ENCODE measurements at places on chromosomes 16 and 17.
A peak's percentile ranks its signal among the peaks of the same experiment; 100 is the strongest.

DNA sequence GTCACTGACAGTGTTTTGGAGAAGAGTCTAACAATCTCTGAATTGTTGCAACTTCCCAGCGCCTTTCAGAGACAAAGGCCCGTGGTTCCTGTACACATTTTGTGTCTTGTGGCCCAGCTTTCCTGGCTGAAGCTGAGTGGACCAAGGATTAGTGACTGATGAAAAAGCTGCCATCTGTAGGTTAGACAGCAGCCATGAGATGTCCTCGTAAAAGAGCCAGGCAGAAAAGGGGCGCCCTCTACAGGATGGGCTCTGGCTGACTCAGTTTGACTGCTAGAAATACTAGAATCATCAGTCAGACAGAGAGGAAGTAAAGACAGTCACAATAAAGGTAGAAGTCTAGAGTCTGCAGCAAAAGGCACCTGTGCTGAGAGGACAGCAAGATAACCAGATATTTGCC lies 26.5 kb upstream of the NF1 start:
- peak overlapping the region; percentile 29 for H3K27ac ChIP-seq
- no peak overlapping the region for H3K4me3 ChIP-seq
- H3K36me3 ChIP-seq, result no peaks in the 10 kb centered on the region
- H3K27me3 ChIP-seq, result no peaks in the 10 kb centered on the region

DNA sequence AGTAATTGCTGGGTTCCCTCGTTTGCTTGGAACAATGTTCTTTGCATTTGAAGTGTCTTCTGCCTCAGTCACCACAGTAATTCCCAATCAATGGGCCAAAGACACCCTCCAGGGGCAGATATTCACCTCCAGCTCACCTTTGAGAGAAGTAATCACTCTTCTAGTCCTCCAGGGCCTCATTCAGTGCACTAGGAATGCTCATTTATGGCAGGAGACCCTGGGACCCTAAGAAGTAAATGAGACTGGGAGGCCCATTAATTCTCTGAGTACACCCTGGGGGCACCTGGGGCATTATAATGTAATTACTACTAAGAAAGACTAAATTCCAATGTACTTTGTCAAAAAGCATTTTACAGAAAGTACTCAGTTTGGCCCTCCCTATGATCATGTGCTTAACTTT lies 158.2 kb upstream of the XYLT1 start:
- no peak overlapping the region for H3K4me3 ChIP-seq
- H3K4me1 ChIP-seq, result no peaks in the 10 kb centered on the region
- no peak overlapping the region for H3K27ac ChIP-seq
- no peaks in the 10 kb centered on the region for H3K27me3 ChIP-seq

DNA sequence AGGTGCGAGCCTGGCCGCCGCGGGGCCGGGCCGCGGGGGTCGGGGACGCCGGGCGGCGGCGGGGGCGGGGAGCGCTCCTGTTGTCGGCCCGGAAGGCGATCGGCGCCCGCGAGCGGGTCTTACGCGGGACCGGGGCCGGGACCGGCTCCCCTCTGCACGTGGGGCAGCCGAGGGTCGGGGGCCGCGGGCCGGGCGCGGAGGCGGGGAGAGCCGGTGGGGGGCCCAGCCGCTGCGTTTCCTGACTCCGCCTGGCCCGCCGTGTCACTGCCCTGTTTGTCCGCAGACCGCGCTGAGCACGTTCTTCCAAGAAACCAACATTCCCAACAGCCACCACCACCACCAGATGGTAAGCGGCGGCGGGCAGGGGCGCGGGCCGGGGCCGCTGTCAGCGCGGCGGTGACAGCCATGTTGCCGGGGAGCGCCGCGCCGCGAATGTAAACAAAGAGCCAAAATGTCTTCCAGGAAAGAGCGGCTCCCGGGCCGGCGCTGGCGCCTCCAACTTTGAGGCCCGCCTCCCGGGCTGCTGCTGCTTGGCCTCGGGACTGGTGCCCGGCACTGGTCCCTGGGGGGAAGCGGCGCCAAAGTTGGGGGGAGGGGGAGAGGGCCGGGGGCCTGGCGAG lies 586 bp downstream of the UBALD2 start:
- DNase-seq, result no peak
- H3K27ac ChIP-seq, result peak overlapping the region; percentile 89
- H3K4me1 ChIP-seq, result peaks cover 58% of the 10 kb centered on the region
- peaks cover 3% of the 10 kb centered on the region for H3K36me3 ChIP-seq
- H3K4me3 ChIP-seq, result peak overlapping the region; percentile 85
- H3K27me3 ChIP-seq, result no peaks in the 10 kb centered on the region

DNA sequence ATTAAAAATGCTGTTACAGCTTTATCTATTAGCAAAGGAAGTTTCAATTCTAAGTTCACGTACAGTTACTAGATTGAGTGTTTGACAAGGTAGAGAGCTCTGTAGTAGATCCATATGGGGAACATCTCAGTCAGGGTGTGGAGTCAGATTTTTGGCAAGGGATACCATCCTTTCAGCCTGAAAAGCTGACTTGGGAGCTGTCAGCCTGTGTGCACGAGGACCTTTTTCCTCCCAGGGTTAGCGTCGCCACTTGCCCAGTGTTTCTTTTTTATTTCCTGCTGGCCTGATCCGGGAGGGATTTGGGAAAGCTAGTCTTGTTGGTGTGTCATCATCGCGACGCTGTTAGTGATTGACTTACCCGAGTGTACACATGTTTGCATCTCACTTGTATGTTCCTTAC lies 29.5 kb downstream of the WWOX start:
- no peaks in the 10 kb centered on the region for H3K27me3 ChIP-seq
- no peak for DNase-seq
- H3K4me3 ChIP-seq, result no peak overlapping the region
- H3K27ac ChIP-seq, result peak overlapping the region; percentile 23

DNA sequence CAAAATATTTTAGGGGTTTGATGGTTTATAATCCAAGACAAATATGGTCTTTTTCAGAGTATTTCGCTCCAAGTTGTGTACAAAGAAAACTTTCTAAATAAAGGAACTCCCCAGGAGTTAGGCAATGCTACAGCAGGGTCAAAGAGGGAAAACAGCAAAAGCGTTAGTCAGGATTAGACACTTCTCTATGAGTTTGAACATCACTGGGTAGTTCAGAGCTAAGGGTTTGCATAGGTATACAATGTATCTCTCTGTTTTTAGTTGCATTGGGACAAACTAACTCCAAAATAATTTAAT lies 34.8 kb downstream of the FAM20A start:
- no peak for DNase-seq
- H3K27ac ChIP-seq, result peak overlapping the region; percentile 74
- no peaks in the 10 kb centered on the region for H3K27me3 ChIP-seq
- no peaks in the 10 kb centered on the region for H3K36me3 ChIP-seq
- no peak overlapping the region for H3K4me3 ChIP-seq
- peaks cover 18% of the 10 kb centered on the region for H3K4me1 ChIP-seq

- H3K27me3 ChIP-seq, result no peaks in the 10 kb centered on the region
- no peaks in the 10 kb centered on the region for H3K36me3 ChIP-seq
Observed at GRCh38 chr16:18945233-18945632, 19.0 kb upstream of the SMG1 start.

- H3K36me3 ChIP-seq, result no peaks in the 10 kb centered on the region
- H3K4me3 ChIP-seq, result no peak overlapping the region
- no peak overlapping the region for H3K27ac ChIP-seq
- no peak for DNase-seq
Observed at GRCh38 chr16:50781043-50781442, 39.2 kb downstream of the CYLD start.

GRCh38 chr16:24721830-24722238 lies 7.6 kb upstream of the TNRC6A start:
- no peaks in the 10 kb centered on the region for H3K36me3 ChIP-seq
- no peak overlapping the region for H3K27ac ChIP-seq
- no peaks in the 10 kb centered on the region for H3K4me1 ChIP-seq

- peak overlapping the region; percentile 78 for H3K27ac ChIP-seq
- no peak for DNase-seq
- H3K4me1 ChIP-seq, result peaks cover 39% of the 10 kb centered on the region
- H3K4me3 ChIP-seq, result peak overlapping the region; percentile 91
- no peaks in the 10 kb centered on the region for H3K27me3 ChIP-seq
- H3K36me3 ChIP-seq, result no peaks in the 10 kb centered on the region
Observed at GRCh38 chr17:81341516-81342268, 46.6 kb upstream of the SLC38A10 start.

DNA sequence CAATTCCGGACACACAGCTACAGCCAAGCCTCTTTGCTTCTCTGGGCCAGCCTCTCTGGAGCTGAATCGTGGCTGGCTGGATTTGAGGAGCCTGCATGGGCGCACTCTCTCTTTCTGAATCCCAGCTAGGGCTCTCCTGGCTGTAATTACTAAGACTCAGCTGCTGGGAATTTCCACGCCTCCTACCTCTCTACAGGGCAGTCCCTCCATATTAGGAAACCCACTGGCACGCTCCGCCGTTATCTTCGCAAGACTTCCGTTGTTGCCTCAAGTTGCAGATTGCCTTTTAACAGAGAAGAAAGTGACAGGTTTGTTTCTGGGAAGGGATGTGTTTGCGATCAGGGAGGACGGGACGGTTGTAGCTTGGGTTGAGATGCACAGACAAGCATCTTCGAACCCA lies 188.4 kb upstream of the NLRP1 start:
- no peak overlapping the region for H3K27ac ChIP-seq
- no peak overlapping the region for H3K4me3 ChIP-seq
- DNase-seq, result no peak
- no peaks in the 10 kb centered on the region for H3K36me3 ChIP-seq
- H3K4me1 ChIP-seq, result no peaks in the 10 kb centered on the region
- no peaks in the 10 kb centered on the region for H3K27me3 ChIP-seq

- no peak overlapping the region for H3K4me3 ChIP-seq
- no peaks in the 10 kb centered on the region for H3K36me3 ChIP-seq
- no peak overlapping the region for H3K27ac ChIP-seq
- no peaks in the 10 kb centered on the region for H3K4me1 ChIP-seq
Observed at GRCh38 chr17:61593426-61593825, 2.4 kb upstream of the NACA2 start.

DNA sequence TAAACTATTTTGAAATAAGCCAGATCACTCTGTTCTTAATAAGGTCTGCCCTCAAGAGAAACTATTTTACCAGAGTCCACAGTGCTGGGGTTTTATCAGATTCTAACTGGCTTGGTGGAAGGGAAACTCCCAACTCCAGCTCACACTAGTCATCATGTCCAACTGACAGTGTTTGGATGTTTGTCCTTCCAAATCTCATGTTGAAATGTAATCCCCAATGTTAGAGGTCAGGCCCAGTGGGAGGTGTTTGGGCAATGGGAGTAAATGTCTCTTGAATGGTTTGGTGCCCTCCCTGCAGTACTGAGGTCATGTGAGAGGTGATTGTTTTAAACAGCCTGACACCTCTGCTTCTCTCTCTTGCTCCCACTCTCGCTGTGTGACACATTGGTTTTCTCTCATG lies 1301.0 kb upstream of the CDH8 start:
- H3K27me3 ChIP-seq, result no peaks in the 10 kb centered on the region
- no peak for DNase-seq
- no peak overlapping the region for H3K27ac ChIP-seq
- no peaks in the 10 kb centered on the region for H3K36me3 ChIP-seq
- no peaks in the 10 kb centered on the region for H3K4me1 ChIP-seq

GRCh38 chr17:12536021-12536420 lies 129.7 kb upstream of the MYOCD start:
- no peak overlapping the region for H3K27ac ChIP-seq
- no peak for DNase-seq
- no peaks in the 10 kb centered on the region for H3K4me1 ChIP-seq
- no peaks in the 10 kb centered on the region for H3K36me3 ChIP-seq

DNA sequence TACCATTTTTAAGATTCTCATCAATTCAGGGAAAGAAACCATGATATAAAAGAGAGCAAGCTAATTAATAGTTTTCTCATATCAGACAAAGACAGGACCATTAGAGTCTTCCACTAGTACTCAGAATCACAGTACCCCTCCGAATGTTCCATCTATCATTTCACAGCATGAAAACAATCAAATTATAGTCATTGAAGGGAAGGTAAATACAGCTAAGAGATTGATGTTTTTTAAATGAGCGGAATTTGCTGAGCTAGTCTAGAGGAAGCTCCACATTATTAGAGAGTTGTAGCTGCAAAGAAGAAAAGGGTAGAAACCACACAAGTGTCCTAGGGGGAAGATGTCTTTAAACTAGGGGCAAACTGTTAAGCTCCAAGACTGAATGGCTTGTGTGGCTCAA lies 808.9 kb downstream of the CDH11 start:
- DNase-seq, result no peak
- H3K36me3 ChIP-seq, result no peaks in the 10 kb centered on the region
- H3K4me3 ChIP-seq, result no peak overlapping the region
- H3K27ac ChIP-seq, result no peak overlapping the region
- H3K27me3 ChIP-seq, result no peaks in the 10 kb centered on the region
